ENCODE measurements at places on chromosomes 4 and X.

GRCh38 chrX:137547291-137547690 lies 18.6 kb upstream of the ZIC3 start:
- no peak for DNase-seq

DNA sequence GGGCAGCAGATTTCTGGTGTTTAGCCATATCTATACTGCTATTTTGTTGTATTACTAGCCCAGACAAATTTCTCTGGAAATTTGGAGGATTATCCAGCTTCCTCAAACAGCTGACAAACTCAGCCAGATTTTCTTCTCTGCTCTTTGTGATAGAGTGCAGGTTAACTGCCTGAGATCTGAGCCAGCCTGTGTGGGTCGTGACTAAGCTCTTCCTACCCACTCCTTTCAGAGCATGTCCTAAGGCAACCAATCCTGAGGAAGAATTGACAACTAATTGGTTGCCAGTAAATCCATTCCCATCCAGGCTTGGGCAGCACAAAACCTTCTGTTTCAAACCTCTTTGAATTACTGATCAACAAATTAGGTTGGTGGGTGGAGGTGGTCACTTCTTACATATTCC lies 2.5 kb upstream of the GABRA2 start:
- DNase-seq = no peak

DNA sequence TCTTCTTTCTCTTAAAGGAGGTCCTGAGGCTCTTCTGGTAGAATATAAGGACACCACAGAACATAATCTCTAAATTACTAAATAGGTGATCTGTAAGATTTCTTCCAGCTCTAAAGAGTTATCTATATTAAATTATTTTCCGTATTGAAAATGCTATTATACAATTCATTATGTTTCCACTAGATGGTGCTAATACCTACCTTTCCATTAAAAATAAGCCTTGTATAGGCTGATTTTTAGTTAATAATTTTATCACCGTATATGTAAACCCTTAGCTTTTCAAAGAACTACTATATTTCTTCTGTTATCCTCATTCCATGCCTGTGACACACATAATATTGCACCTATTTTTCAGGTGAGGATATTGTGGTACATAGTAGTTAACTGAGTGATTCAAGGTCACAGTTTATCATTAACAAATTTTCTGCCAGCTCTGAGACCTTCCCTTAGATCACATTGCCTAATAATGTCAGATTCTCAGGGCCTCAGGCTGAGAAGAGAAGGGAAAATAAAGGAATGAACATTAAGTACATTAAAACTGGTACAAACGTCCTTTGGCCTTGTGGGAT lies 138.8 kb downstream of the TEX11 start:
- DNase-seq = peak; percentile 2

GRCh38 chr4:147312376-147313046 lies 168.4 kb upstream of the EDNRA start:
- DNase-seq = no peak

DNA sequence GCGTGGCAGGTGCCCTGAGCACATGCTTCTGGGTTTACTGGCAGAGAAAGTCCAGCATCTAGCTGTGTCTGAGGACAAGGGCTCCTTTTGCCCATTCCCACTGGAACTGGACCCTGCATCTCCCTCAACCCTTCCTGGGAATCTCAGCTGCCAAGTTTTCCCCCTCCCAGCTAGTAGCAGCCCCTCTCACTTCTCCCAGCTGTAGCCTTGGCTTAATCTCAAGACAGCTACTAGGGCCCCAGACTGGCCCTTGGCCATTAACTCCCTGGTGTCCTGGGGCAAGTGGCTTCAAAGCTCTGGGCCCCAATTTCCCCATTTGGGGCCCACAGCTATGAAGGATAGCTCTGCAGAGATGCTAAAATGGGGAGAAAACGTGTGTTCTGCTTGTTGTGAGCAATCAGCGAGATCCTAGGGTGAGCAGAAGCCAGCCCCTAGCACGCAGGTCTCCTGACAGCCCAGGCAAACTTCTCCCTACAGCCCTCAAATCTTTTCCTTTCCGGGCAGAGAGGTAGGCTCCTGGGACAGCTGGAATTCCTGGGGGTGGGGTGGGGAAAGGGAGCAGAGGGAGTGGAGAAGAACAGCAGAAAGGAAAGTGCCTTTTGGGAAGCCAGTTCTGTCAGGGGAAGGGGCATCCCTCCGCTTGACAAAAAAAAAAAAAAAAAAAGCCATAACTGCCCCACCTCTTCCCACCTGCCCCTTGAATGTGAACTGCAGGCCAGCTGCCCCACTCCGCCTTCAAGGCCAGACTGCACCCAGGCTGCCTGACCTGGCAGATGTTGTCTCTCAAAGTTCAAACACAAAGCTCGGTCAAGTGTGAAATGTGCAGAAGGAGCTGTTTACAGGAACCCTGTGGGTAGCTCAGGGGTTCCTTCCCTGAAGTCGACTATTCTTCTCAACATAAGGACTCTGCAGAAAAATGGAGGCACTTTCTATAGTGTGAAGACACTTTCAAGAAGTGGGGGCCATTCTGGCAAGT lies 16.6 kb downstream of the FGD1 start:
- no peak for DNase-seq

GRCh38 chr4:112523008-112523721 lies 7.2 kb upstream of the NEUROG2 start:
- DNase-seq = no peak

- no peak for DNase-seq
These were observed 179.2 kb downstream of the AASDH start for GRCh38 chr4:56208103-56208502.

GRCh38 chr4:154367659-154368058 lies 123.9 kb downstream of the DCHS2 start:
- no peak for DNase-seq

- DNase-seq = no peak
These were observed 510 bp downstream of the HMGB3 start for GRCh38 chrX:150983521-150984168.

GRCh38 chr4:22607382-22607781 lies 85.4 kb upstream of the GBA3 start:
- DNase-seq = peak; percentile 31

- DNase-seq = no peak
These were observed 15.2 kb upstream of the ZIC3 start for GRCh38 chrX:137550665-137551261.

GRCh38 chr4:52744588-52744987 lies 6.6 kb downstream of the ERVMER34-1 start:
- DNase-seq = no peak

DNA sequence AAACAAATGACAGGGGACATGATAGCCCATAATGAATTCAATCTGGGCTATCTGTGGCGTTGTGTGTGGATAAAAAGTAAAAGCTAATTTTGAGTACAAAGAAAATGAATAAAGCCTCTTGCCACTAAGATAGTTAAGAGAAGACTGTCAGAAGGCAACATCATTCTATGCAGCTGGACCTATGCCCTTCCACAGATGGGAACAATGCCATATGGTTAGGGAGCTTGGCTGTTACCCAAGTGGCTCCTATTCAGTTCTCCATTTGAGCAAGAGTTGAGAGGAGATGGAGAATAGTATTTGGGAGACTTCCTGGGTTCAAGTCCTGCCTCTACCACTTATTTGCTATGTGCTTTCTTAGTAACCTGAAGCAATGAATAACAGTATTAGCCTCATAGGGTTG lies 107.7 kb downstream of the ANXA3 start:
- DNase-seq = no peak

DNA sequence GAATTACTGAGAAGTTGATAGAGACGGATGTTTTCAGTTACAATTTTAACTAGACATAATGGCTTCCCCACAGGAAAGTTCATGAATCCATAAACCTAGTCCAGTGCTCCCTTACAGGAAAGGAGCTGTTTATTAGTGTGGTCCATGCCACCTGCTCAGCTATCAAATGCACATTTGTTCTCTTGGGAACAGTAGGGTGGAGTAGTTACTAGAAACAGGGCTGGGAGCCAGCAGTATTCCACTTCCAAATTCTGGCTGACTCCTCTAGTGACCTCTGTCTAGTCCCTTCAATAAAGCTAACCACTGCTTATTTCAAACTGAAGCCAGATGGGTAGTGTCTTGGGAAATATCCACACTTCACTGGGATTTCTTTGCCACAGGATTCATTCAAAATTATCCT lies 88.4 kb upstream of the TLL1 start:
- no peak for DNase-seq

Measured in kidney glomerular epithelial cell (primary cell).